ENCODE measurements at places on chromosomes 16 and 17.
A peak's percentile ranks its signal among the peaks of the same experiment; 100 is the strongest.

- H3K27me3 ChIP-seq = no peaks in the 10 kb centered on the region
- no peak for DNase-seq
- peaks cover 11% of the 10 kb centered on the region for H3K4me1 ChIP-seq
- H3K36me3 ChIP-seq = no peaks in the 10 kb centered on the region
- H3K27ac ChIP-seq = no peak overlapping the region
- no peak overlapping the region for H3K4me3 ChIP-seq
Observed at GRCh38 chr16:66651474-66651765, 45.1 kb downstream of the CMTM4 start.

DNA sequence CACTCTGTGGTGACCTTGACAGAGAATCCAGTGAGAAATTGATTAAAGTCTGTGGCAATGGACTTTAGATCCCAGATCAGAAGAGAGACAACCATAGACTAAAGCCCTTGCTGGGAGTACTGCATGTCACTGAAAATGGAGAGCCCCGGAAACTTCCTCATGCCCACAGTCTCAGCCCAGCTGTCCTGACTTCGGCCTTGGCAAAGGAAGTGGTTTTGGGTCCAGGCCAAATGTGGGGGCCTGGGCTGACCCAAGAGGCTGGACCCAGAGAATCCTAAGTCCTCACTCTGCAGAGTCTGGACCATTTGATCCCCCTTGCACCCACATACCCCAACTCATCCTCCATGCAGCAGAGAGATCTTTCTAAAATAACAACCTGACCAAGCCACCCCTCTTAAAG, 4.7 kb upstream of the BEAN1 start:
- DNase-seq = peak; percentile 57
- H3K4me3 ChIP-seq = no peak overlapping the region
- H3K4me1 ChIP-seq = peaks cover 12% of the 10 kb centered on the region
- no peaks in the 10 kb centered on the region for H3K36me3 ChIP-seq

- DNase-seq = no peak
- no peaks in the 10 kb centered on the region for H3K36me3 ChIP-seq
- no peak overlapping the region for H3K4me3 ChIP-seq
- H3K27me3 ChIP-seq = no peaks in the 10 kb centered on the region
- no peak overlapping the region for H3K27ac ChIP-seq
- H3K4me1 ChIP-seq = no peaks in the 10 kb centered on the region
Observed at GRCh38 chr17:70609566-70609965, 440.2 kb downstream of the KCNJ2 start.

DNA sequence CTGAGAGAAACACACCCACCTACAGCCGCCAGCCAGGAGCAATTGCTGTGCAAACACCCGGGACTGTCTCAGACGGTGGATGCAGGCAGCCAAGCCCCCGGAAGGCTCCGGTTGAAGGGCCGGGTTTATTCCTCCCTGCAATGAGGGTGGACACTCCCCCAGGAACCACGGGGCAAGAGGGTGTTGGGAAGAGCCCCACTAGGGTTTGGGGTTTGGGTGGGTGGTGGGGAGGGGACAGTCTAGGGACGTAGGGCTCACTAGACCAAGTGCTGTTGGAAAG, 19.2 kb downstream of the JPH3 start:
- DNase-seq = no peak
- no peak overlapping the region for H3K27ac ChIP-seq
- no peaks in the 10 kb centered on the region for H3K36me3 ChIP-seq
- no peaks in the 10 kb centered on the region for H3K4me1 ChIP-seq

GRCh38 chr16:7653746-7654461, 321.3 kb downstream of the RBFOX1 start:
- H3K4me3 ChIP-seq = no peak overlapping the region
- no peak overlapping the region for H3K27ac ChIP-seq
- H3K4me1 ChIP-seq = no peaks in the 10 kb centered on the region
- DNase-seq = no peak
- no peaks in the 10 kb centered on the region for H3K36me3 ChIP-seq

- H3K36me3 ChIP-seq = no peaks in the 10 kb centered on the region
- no peaks in the 10 kb centered on the region for H3K27me3 ChIP-seq
- H3K4me3 ChIP-seq = no peak overlapping the region
- peaks cover 42% of the 10 kb centered on the region for H3K4me1 ChIP-seq
- H3K27ac ChIP-seq = peak overlapping the region; percentile 75
Observed at GRCh38 chr17:48502901-48503300, 27.9 kb downstream of the HOXB1 start.

DNA sequence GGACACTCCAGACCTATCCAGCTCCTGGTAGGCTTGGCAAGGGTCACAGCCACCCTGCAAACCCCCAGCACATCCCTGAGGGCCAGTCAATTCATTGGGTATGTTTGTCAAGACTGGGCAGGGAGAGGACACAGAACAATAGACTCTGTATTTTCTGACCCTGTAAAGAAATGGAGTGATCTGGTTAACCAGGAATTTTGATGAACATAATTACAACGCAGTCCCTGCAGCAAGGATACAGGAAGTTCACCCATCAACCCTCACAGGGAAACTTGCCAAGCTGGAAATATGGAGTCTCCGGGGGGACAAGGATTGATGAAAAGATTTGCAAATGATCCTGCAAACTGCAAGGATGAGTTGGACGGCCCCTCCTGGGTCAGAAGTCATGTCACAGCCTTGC, 126.1 kb upstream of the RCVRN start:
- no peak overlapping the region for H3K4me3 ChIP-seq
- H3K27me3 ChIP-seq = no peaks in the 10 kb centered on the region
- no peaks in the 10 kb centered on the region for H3K36me3 ChIP-seq
- no peak for DNase-seq
- H3K27ac ChIP-seq = peak overlapping the region; percentile 81

DNA sequence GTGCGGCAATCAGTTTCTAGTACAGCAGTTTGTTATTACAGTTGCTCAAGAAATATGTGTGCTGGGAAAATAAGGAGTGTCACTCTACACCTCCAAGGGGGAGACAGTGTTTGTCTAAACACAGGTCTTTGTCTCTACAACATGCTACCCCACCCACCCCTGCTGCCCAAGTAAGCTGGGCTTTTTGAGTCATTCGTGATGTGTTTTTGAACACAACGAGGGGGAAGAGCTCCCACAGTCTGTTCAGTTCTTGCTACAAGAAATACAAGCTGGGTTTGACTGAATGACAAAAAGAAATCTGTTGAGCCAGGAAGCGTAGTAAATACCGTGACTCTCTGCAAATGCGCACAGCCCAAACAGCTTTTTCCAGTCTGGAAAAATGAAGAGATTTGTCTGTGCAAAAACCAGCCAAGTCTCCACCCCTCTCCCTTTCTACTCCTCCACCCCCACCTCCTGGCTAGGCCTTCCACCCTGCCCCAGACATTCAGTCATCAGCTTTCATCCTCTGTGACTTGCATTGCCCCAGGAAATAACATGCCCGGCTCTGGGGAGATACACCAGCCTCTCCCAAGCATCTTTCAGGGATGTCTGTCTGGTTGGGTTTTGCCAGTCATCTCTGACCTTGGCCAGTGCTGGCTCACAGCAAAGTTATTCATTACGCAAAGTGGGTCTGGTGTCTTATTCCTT, 25.7 kb downstream of the CHD9 start:
- H3K36me3 ChIP-seq = no peaks in the 10 kb centered on the region
- no peaks in the 10 kb centered on the region for H3K4me1 ChIP-seq
- no peaks in the 10 kb centered on the region for H3K27me3 ChIP-seq
- no peak overlapping the region for H3K4me3 ChIP-seq

DNA sequence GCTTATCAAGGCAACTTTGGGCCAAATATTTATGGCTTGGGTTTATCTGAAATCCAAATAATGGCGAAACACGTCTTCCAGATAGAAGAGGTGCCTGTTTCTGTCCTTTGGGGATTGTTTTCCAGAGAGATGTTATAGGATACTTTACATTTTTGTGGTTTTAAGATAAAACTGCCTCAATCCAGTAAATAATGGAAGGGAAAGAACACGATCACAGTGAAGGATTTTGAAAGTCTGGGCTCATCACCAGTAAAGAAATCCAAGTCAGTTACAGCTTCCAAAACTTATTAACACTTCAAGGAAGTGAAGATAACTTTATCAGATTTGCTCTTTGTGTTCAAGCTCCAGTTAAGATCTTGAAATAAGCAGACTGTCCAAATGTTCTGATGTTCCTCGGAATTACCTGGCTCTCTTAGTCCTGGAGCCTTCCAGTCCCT, 30.1 kb downstream of the DNAH2 start:
- no peaks in the 10 kb centered on the region for H3K36me3 ChIP-seq
- no peaks in the 10 kb centered on the region for H3K4me1 ChIP-seq
- H3K27me3 ChIP-seq = no peaks in the 10 kb centered on the region

GRCh38 chr17:44738214-44738906, 20.4 kb upstream of the ADAM11 start:
- H3K27me3 ChIP-seq = no peaks in the 10 kb centered on the region
- no peak overlapping the region for H3K27ac ChIP-seq
- H3K4me1 ChIP-seq = no peaks in the 10 kb centered on the region
- no peak for DNase-seq
- no peak overlapping the region for H3K4me3 ChIP-seq

GRCh38 chr16:86988920-86989696, 328.1 kb downstream of the C16orf95 start:
- H3K4me3 ChIP-seq = no peak overlapping the region
- no peaks in the 10 kb centered on the region for H3K36me3 ChIP-seq
- peaks cover 51% of the 10 kb centered on the region for H3K27me3 ChIP-seq
- H3K4me1 ChIP-seq = peaks cover 22% of the 10 kb centered on the region
- peak; percentile 3 for DNase-seq

- no peaks in the 10 kb centered on the region for H3K27me3 ChIP-seq
- DNase-seq = no peak
- no peak overlapping the region for H3K27ac ChIP-seq
- peaks cover 51% of the 10 kb centered on the region for H3K4me1 ChIP-seq
Observed at GRCh38 chr17:15309236-15309635, 32.2 kb downstream of the TEKT3 start.

DNA sequence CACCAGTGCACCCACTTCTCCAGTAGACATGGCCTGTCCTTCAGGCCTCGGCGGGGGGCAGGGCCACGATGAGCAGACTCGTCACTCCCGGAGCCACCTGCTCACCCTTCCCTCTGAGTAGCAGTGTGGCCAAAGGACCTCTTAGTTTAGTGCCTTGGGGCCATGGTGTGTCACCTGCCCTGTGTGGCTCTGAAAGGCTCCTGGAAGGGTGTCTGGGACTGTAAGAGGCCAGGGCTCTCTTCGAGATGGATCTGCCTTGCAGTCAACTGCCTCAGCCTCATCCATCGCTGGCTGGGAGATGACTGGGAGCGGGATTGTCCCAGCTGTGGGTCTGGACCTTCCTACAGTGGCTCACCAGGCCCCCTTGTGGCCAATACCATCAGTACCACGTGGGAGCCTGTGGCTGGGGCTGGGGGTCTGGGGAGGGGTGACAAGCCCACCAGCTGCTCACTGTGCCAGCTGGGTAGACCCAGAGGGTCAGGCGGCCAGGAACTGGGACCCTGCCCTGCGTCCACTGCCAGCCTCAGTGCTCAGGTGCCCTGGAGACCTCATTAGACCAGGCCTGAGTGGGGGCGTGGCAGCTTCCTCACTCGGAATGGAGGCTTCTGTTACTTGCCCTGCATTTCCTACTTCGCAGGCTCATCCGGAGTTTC, 133.4 kb downstream of the OR1D5 start:
- no peak for DNase-seq
- no peak overlapping the region for H3K4me3 ChIP-seq
- no peaks in the 10 kb centered on the region for H3K36me3 ChIP-seq
- no peaks in the 10 kb centered on the region for H3K4me1 ChIP-seq
- H3K27me3 ChIP-seq = no peaks in the 10 kb centered on the region
- no peak overlapping the region for H3K27ac ChIP-seq

GRCh38 chr17:17491031-17491471, 5.1 kb downstream of the RASD1 start:
- peaks cover 11% of the 10 kb centered on the region for H3K27me3 ChIP-seq
- H3K36me3 ChIP-seq = peaks cover 22% of the 10 kb centered on the region
- H3K4me3 ChIP-seq = no peak overlapping the region
- H3K4me1 ChIP-seq = peaks cover 17% of the 10 kb centered on the region
- peak; percentile 40 for DNase-seq

- H3K27me3 ChIP-seq = no peaks in the 10 kb centered on the region
- H3K27ac ChIP-seq = no peak overlapping the region
- peaks cover 8% of the 10 kb centered on the region for H3K4me1 ChIP-seq
- no peaks in the 10 kb centered on the region for H3K36me3 ChIP-seq
Observed at GRCh38 chr17:67496286-67496685, 119.2 kb downstream of the PITPNC1 start.

GRCh38 chr16:58044266-58045019, 18.9 kb downstream of the MMP15 start:
- no peak for DNase-seq
- H3K4me1 ChIP-seq = no peaks in the 10 kb centered on the region
- H3K4me3 ChIP-seq = no peak overlapping the region
- H3K27ac ChIP-seq = no peak overlapping the region
- H3K36me3 ChIP-seq = peaks cover 12% of the 10 kb centered on the region
- no peaks in the 10 kb centered on the region for H3K27me3 ChIP-seq

DNA sequence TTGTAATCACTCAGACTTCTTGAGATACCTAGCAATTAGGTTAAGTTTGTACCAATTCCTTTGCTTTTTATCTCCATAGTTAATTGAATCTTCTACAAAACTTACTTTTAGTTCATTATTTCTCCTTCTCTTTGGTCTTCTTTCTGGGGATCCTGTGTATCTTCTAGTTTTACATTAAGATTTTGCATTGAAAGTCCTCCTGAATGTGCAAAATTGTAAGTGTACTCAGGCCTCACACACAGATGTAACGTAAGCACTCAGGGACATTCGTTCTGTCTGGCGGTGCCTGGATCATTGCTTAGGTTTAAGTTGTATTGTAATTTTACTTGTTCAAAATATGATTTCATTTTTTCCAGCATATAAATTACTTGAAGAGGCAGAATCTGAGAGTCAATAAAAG, 222.6 kb upstream of the CPHXL start:
- no peaks in the 10 kb centered on the region for H3K4me1 ChIP-seq
- no peak overlapping the region for H3K4me3 ChIP-seq
- no peaks in the 10 kb centered on the region for H3K36me3 ChIP-seq

- H3K36me3 ChIP-seq = peaks cover 12% of the 10 kb centered on the region
- H3K4me1 ChIP-seq = peaks cover 25% of the 10 kb centered on the region
- H3K27me3 ChIP-seq = no peaks in the 10 kb centered on the region
- no peak overlapping the region for H3K27ac ChIP-seq
Observed at GRCh38 chr16:72815348-72816318, 232.3 kb downstream of the ZFHX3 start.

GRCh38 chr17:48234922-48235321, 127.4 kb downstream of the SNX11 start:
- DNase-seq = no peak
- no peak overlapping the region for H3K4me3 ChIP-seq
- no peaks in the 10 kb centered on the region for H3K4me1 ChIP-seq

Measured in sigmoid colon (tissue), 7 donors.